ENCODE measurements at places on chromosomes 16 and 17.

DNA sequence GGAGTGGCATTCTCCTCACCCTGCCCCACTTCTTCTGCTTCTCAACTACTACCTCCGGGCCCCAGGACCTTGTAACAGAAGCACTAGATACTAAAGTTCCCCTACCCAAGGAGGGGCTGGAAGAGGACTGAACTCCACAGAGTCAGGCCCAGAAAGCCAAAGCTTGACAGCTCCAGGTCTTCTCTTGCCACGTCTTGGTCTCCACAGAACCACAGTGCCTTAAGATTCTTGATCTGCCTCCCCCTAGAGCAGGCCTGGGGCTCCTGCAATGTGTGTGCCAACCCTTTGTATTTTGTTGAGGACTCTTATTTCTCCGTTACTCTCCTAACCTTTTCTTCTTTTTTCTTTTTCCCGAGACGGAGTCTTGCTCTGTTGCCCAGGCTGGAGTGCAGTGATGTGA, 4.0 kb downstream of the SLC16A13 start:
- DNase-seq = no peak

DNA sequence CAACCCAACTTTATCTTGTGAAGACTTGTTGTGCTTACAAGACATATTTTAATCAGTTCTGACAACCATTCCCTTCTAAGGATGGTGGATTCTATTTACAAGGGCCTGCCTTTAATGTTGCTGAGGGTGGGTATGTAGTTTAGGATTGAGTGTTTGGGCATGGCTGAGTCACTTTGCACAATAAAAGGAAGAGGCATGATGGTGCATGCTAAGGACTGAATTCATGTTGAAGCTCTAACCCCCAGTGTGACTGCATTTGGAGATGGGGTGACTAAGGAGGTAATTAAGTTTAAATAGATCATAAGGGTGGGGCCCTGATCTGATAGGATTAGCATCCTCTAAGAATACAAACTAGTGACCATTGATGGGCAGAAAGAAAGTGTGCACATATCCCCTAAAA, 196.1 kb upstream of the HS3ST3A1 start:
- no peak for DNase-seq

- DNase-seq = no peak
These were observed 7.1 kb downstream of the HAS3 start for GRCh38 chr16:69112285-69113129.

DNA sequence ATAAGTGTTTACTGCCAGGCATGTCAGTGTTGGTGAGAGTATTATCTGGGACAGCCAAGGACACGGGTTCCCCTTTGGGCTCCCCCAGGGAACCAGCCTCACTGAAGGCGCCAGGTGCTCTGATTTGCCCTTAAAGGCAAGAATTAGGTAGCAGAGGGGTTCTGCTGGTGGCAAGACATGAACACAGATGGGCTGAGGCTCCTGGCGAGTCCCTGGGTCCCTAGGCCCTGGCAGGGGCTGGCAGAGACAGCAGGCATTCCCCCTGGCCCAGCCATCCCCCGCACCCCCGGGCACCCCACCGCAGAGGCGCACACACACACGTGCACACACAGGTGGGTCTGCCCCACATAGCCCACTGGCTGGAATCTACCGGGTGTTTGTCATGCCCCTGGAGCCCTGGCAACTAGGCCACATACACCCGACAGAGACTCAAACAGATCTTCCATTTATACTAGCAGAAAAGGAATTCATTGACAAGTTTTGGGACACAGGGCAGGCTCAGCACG, 153.3 kb downstream of the C16orf78 start:
- DNase-seq = no peak

DNA sequence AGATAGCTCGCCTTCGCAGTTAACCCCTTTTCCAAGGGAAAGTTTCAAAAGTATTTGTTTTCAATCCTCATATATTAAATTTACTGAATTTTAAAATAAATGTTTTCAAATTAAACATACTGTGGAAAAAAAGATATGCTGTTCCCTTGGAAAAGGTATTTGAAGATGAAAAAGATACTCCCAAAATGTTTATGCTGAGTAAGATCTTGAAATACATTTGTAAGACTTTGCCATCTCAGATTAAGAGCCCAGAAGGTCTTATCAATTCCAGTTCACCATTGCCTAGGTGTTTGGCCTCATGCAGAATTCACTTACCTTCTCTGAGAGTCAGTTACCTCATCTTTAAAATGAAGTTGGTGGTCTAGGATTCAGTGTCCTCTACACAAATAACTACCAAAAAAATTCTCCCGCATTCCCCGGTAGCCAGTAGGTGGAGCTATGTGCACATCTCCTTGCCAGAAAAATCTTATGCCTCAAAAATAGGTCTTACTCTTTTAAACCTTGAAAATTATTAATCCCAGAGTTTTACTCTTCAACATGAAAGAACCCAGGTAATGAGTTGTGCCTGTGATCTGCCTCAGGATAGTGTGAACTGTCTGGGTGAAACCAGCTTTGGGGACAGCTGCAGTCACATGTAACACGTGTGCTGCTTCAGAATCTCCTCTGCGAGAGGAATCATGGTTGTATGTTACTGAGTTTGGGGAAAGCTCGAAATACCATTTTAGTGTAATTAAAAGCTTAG, 178.3 kb downstream of the MRTFB start:
- DNase-seq = no peak

GRCh38 chr17:27855454-27855853, 37.7 kb downstream of the LYRM9 start:
- no peak for DNase-seq

DNA sequence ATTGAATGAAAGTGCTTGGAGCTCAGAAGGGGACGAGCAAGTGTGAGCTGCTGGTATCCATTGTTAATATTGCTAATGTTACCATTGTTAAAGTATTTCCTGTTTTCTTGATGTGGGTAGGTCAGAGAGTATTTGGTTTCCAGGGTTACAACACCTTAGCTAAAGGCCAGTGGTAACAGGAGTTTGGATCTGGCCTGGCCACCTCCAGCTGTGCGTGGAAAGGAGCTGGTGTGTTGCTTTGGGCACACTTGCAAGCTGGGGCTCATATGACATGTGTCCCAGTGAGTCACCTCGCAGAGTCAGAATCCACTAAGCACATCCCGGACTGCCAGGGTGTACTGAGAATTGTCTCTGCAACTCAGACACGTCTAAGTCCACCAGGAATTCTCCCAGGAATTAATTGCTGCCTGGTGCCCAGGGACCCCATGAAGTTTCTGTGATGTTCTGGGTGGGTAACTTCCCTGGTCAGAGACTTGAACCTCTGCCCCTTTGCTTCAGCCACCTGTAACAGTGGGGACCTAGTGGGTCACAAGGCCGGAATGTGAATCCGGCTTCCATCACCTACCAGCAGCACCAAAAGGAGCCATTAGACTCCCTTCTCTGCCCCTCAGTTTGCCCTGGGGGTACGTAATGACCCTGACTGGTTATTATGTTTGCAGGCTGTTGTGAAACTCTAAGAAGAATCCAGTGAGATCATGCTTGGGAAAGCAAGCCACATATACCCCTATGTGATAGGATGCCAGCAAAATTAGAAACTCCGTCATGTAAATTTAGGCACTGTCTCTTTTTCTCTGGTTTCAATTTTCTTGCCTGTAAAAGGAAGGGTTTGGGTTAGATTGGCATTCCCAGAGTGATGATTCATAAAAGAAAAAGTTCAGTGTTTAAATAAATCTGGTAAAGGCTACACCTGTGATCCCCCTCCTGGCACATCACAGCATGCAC, 12.8 kb downstream of the SLC6A2 start:
- DNase-seq = no peak

GRCh38 chr17:18248811-18249210, 9.7 kb downstream of the FLII start:
- no peak for DNase-seq

GRCh38 chr16:16149710-16150116, 73.6 kb downstream of the ABCC6 start:
- no peak for DNase-seq

DNA sequence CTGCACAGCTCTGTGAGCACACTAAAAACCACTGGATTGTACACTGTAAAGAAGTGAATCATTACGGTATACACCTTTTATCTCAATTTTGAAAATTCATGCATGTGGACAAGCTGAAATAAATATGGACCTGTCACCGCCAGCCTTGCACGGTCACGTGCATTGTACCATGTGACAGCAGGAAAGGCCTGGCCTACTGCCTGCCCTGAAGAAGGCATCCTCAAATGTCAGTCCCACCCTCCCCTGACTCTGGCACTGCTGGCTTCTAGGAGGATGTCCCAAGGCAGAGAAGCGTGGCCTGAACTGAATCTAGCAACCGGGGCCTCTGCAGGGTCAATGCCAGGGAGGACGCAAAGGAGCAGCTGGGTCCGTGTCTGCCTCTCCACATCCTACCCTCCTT, 34.6 kb downstream of the SLC38A8 start:
- no peak for DNase-seq

GRCh38 chr17:83052241-83052564, 27.2 kb upstream of the METRNL start:
- no peak for DNase-seq

- DNase-seq = no peak
These were observed 47.5 kb upstream of the ZCCHC14 start for GRCh38 chr16:87540072-87540896.

GRCh38 chr17:51029568-51030463, 90.9 kb downstream of the SPAG9 start:
- DNase-seq = no peak

DNA sequence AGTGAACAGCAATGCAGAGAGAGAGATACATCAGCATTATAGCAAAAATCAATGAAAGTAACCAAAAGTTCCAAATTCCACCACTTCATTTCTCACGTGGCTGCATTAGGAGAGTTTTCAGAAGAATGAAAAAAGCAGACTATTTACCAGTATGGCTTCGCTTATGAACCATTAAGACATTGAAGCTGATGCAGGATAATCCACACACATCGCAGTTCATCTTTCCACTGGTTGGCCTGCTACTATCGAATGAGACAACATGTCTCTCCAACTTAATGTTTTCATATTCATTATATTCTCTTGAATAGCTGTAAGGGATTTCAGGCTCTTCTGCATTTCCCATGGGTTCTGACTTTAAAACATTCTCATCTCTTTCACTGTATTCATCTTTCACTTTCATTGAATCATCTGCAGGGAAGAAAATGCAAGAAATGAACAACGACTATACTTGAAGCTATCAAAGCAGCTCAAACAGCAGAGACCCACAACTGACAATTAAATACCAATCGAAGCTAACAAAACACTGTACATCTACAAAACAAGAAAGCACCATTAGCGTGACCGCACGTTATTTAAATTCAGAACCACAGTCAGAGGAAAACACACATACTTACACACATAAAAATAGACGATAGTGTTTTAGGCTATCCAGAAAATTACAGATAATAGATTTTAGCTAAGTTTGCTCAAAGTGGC, 54.9 kb downstream of the GRB7 start:
- no peak for DNase-seq

DNA sequence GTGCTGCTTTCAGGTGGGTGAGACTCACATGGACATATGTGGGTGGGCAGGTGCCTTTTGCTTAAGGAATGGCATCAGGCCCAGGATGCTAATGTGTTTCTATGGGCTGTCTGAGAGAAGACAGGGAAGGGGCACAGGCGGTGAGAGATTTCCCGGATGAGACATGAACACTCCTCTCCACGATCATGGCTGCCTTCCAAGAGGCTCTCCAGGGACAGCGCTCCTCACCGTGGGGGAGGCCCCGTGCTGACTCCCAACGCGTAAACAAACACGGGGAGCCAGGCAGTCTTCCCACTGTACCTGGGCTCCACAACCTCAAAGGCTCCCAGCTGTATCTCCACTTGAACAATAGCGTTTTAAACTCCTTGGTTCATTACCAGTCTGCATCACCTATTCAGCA, 42.8 kb downstream of the CDK5R1 start:
- peak; percentile 67 for DNase-seq

GRCh38 chr16:87213536-87213935, 103.7 kb downstream of the C16orf95 start:
- no peak for DNase-seq

GRCh38 chr16:19095654-19096053, 18.1 kb upstream of the ITPRIPL2 start:
- DNase-seq = no peak

DNA sequence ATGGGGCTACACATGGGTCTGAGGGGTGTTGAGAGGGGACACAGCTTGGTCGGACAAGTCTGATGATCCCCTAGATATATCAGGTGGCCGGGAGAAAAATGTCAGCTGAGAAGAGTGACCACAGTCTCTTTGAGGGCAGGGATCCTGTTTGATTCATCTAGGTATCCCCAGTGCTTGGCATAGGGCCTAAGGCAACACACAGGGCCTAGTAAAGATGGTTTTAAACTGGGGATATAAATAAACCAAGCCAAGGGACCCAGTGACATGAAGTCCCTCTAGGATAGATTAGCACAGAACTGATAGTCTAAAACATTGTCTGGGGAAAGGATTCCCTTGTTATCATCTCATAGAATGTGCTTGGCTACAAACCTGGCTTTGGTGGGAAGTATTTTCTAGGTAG, 1.4 kb downstream of the ERCC4 start:
- DNase-seq = no peak

- no peak for DNase-seq
These were observed 57.0 kb upstream of the CLEC19A start for GRCh38 chr16:19228575-19228974.

DNA sequence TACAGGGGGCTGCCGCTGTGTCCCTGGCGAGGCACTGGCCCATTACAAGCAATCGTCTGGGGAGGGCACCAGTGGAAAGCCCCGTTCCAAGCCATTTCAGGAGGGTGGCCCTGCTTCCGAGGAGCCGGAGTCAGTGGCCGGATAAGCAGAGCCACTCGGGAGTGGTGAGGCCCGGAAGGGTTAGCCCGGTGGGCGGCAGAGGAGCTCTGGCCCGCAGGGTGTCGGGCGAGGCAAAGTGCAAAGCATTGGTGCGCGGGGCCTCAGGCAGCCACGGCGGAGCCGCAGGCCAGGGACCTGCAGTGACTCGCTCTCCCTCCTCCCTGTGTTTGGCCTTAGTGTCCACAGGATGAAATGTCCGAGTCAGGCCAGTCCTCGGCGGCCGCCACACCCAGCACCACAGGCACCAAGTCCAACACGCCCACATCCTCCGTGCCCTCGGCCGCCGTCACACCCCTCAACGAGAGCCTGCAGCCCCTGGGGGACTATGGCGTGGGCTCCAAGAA, 24.6 kb downstream of the NME3 start:
- no peak for DNase-seq

DNA sequence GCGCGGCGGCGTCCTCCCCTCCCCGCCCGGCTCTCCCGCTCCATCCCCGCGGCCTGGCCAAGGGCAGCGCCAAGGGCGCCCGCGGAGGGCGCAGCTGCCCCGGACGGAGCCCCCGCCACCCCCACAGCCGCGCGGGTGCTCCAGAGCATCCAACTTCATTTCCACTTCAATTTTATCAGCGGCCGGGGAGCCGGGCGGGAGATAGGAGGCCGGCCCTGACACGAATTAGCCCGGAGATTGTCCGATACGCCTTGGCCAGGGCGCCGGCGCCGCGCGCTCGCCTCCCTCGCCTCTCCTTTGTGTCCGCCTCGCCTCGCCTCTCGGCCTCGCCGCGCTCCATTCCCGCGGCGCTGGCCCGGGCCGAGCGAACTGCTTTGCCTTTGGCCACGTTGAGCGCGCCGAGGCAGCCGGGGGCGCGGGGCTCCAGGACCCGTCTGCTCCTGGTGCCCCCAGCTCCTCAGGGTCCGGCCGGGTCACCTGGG, 129.1 kb upstream of the LHX1 start:
- DNase-seq = no peak

Data from NCI-H2029 treated with DMSO at 0.1 percent for 48 hours (cell line).